CD4-positive, alpha-beta T cell treated with Interleukin-15 for 1 hour (primary cell): ENCODE measurements at places on chromosomes 1 and 21.

DNA sequence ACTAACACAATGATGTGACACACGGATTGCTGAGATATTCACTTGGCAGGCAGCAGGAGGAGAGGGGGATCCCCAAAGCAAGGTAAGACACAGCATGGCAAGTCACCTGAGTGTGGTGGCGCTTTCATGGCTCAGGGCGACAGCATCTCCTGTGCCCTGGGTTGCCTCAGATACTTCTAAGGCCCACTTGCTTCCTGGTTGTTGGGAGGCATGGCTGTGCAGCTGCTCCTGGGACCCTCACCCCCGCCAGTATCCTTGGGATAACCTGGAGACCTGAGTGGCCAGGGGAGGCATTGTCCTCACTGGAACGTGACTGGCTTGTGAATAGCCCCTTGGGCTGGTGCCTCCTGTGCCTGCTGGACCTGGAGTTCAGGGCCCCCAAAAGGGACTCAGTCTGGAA, 69.8 kb downstream of the STUM start:
- DNase-seq: peak; percentile 15

DNA sequence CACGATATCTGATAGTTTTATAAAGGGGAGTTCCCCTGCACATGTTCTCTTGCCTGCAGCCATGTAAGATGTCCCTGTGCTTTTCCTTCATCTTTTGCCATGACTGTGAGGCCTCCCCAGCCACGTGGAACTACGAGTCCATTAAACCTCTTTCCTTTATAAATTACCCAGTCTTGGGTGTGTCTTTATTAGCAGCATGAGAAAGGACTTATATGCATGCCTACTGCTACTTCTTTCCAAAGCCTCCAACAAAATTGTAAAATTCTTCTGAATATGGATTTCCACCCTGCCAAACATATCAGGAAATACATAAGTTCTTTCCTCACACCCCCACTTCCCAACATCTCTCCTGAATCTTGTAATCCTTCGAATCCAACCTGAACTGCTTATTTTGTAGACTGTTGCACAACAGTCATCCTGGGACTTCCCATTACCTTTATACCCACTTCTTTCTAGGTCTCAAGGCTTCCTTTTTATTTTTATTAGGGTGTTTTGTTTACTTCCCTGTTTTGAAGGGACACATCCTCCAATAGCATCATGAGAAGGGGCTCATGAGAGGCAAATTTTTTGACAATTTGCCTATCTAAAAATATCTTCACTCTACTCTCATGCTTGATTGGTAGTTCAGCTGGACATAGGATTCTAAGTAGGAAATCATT, 67.5 kb upstream of the MUTYH start:
- no peak for DNase-seq

GRCh38 chr1:87592156-87592555, 263.5 kb downstream of the LMO4 start:
- DNase-seq: no peak

GRCh38 chr1:51313268-51313852, 17.0 kb downstream of the TTC39A start:
- no peak for DNase-seq

- no peak for DNase-seq
Observed at GRCh38 chr1:65026235-65026634, 59.9 kb upstream of the JAK1 start.

- DNase-seq: no peak
Observed at GRCh38 chr1:53703174-53703573, 35.8 kb downstream of the GLIS1 start.

- no peak for DNase-seq
Observed at GRCh38 chr1:234647758-234648157, 37.8 kb upstream of the IRF2BP2 start.

- DNase-seq: peak; percentile 20
Observed at GRCh38 chr1:107430540-107431228, 289.8 kb downstream of the NTNG1 start.

DNA sequence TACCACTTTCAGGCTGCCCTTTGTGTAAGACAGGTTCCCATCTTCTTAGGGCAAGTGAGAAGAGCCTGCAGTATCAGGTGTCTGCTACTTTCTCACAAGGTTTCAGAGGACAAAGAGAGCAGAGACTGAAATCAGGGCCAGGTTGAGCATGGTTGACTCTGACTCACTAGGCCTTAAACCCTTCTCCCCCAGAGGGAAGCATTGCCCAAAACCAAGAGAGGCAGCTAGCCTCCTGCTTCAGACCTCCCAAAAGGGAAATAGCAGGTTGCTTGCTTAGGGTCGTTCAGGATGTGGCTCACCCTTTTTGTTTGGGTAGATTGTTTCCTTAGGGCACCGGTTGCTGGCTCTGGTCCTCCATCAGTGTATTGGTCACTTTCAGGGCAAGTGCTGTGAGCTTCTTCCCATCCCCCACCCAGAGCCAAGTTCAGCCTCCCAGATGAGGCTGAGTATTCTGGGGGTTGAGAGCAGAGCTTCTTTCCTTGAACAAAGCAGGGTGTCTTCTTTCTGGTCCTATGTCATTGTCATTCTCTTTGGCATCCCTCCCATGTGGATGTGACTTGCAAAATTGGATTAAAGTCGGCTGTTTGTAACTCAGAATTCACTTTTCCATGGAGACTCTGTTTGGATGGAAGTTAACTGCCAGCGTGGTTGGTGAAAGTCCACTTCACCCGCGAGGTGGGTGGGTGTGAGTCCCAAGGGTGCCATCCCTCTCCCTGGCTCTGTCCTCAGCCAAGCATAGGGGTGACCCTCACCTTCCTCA, 55.5 kb upstream of the GALNT2 start:
- DNase-seq: no peak

DNA sequence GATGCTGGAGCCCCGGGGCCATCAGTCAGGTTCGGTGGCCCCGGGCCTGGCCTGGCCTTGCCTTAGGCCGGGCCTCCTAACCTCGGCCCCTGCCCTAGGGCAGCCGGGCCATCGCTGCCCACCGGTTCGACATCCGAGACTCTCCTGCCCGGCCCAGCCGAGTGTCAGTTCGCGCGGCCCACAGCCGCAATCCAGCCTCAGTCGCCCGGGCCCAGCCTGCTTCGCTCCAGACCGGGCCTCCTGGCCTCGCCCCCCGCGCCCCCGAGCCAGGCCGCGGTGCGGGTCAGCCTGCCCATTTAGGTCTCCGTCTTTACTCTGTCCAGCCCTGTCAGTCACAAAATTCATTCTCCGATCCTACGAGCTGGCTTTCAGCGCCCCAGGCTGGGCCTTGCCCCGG, 777 bp downstream of the LRRC41 start:
- DNase-seq: no peak

DNA sequence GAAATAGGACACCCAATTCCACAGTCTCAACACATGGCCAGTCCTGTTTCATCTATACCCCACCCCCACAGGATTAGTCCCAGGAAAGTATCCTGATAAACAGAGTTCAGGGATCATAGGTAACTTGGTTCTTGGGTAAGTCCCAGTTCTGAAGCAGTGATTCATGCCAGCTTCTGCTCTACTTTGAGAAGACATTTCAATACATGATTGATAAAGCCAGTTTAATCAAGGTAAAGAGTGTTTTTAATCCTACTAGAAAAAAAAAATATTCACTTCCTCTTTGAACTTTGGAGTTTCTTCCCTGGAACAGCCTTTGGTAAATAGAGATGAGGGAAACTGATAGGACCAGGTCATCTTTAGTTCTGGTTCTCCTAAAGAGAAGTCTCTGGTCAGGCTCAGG, 142.4 kb downstream of the TLR5 start:
- DNase-seq: no peak

DNA sequence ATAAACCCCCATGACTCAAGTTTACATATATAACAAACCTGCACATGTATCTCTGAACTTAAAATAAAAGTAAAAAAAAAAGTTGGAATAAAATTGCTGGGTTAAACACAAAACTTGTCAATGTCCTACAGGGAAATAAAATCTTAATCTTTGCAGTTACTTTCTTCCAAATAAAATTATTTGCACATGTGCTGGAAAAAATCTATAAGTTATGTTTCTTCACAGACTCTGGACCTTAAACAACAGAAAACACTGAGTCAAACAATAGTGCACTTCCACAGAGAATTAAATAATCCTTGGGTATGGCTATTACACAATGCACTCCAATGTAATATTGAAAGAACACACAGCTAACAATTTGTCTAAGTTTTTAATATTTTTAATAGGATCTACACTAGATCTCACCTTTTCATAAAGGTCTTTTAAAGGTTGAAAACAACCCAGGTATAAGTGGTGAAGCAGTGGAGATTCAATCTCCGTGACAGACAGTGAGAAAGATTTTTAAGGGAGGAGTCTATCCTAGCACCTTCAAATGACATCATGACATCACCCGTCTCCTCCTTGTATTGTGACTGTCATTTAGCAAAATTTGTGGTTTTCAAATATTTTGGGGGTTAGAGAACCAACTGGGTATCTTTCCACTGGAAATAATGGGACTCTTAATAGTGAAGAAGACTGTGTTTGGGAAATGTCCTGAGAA, 25.2 kb upstream of the FGGY start:
- no peak for DNase-seq

GRCh38 chr1:211762206-211762605, 68.4 kb downstream of the LPGAT1 start:
- DNase-seq: no peak

DNA sequence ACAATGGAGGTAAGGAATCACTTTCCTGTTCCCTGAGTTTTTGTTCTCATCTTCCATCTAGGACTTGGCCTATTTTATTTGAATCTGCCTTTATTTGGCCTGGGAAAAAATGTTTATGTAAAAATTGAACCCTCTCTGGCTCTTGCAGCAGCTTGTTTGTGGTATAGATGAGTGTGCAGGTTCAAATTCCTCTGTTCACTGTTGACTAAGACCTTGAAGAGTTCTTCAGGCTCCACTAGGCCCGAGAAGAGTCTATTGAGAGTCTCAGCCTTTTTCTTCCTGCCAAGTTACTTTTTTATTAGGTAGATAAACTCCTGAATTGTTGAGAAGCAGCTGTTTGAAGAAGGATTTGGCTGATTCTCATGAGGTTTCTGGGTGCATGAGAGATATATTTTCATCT, 248.8 kb upstream of the ADGRL2 start:
- no peak for DNase-seq

DNA sequence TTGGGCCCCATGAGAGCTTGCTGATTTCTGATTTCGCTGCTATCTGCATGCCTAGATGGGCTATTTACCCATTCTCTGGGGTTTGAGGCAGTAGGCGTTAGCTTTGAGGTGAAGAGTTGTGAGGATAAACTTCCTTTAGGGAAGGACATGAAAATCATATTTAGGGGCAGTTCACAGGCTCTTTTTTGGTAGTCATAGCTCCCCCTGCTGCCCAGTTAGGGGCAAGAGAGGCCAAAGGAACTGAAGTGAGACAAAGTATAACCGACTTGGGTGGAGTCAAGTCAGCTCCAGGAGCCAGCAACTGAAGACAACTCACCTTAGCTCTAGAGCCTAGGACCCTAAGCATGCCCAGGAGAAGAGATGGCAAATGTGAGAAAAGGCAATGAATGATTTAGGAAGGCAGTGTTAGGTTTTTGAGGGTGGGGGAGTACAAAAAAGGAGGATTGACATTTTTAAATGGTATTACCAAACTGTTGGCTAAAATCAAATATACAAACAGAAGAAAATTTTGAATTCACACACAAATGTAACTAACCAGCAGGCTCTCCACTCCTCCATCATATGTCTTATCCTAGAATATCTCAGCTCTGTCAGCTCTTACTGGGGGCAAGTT, 625.2 kb downstream of the LMO4 start:
- peak; percentile 62 for DNase-seq

GRCh38 chr1:88647249-88647645, 36.8 kb upstream of the PKN2 start:
- no peak for DNase-seq

- DNase-seq: no peak
Observed at GRCh38 chr1:66690666-66691381, 61.4 kb upstream of the DYNLT5 start.

DNA sequence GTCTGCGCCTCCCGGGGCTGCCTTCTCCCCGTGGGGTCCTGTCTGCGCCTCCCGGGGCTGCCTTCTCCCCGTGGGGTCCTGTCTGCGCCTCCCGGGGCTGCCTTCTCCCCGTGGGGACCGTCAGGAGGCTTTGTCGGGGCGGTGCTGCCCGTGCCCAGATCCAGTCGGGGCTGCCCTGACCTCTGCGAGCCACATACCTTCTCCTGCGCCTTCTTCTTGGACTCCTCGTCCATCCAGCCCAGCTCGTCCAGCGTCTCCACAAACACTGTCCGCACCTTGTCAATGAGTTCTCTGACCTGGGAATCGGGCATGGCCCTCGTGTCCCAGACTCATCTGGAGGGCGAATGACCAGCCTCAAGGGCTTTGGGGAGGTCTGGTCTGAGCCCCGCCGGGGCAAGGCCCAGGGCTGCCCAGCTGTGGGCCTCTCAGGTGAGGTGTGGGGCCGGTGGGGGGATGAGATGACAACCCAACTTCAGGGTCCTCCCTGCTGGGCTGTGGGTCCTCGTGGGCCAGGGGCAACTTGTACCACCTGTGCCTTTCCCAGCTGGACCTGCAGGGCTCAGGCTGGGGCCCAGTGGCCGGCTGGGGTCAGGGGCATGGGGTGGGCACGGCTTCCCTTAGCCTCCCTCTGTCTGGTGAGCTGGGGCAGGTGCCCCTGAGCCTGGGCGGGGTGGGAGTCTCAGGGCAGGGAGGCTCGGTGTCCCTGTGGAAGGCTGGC, 9.4 kb downstream of the PRXL2B start:
- DNase-seq: no peak

- peak; percentile 36 for DNase-seq
Observed at GRCh38 chr1:2499986-2500596, 24.0 kb downstream of the PLCH2 start.

- no peak for DNase-seq
Observed at GRCh38 chr21:24118738-24119459, 1488.4 kb downstream of the MRPL39 start.

- peak; percentile 49 for DNase-seq
Observed at GRCh38 chr1:160646711-160647328, at the start of gene SLAMF1. Gene SLAMF1 (minus strand): TSS chr1:160647044. CDS start chr1:160646945, 99 bp downstream.

GRCh38 chr1:71521655-71522264, 440.9 kb upstream of the ZRANB2 start:
- no peak for DNase-seq

GRCh38 chr1:42176902-42177519, 12.5 kb upstream of the GUCA2A start:
- no peak for DNase-seq

DNA sequence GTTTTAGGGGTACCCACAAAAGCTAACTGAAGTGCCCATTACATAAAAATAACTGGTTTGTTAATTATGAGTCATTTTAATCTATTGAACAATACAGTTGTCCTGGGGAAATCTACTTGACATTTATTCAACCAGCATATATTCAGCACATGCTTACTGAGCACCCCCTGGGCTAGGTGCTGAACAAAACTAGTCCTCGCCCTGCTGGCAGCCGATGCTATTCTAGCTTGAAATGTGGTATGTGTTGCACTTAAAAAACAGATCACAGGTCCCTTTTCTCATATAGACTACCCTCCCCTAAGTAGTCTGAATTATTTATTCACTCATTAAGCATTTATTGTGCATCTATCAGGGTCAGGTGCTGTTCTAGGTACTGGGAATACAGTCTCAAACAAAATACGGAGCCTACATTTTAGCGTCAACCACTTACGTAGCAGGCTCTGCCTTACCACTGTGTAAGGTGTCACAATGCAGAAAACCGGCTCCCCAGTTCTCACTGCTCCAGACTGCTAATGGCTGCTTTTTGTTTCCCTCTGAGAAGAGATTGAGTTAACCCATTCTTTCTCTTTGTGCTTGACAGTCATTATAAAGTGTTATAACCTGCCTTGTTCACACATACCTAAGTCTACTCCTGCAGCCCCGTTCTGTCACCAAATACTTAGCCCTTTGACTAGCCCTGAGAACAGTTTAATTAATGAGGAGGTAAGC, 57.1 kb downstream of the ADCY10 start:
- no peak for DNase-seq
